ENCODE measurements at places on chromosomes 7 and 10.

DNA sequence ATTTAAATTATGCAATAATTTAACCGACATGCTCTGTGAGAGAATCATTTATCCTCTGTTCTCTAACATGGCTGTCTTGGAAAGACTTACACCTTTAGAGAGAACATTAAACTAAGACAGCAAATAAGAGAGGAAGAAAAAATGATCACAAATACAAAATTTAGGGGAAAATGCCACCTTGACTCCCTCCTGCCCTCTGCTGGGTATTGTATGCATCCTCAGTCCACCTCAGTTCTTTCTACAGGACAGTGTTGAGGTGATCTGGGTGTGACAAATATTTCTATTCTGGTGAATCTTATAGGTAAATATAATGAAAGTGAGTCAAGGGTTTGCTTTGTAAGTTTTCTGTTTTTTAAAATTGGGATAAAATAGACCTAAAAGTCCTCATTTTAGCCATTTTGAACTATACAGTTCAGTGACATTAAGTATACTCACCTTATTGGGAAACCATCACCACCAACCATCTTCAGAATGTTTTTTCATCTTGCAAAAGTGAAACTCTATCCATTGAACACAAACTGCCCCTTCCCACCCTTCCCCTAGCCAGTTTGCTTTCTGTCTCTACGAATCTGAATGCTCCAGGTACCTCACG, 61.5 kb upstream of the ELMO1 start:
- no peak for DNase-seq

DNA sequence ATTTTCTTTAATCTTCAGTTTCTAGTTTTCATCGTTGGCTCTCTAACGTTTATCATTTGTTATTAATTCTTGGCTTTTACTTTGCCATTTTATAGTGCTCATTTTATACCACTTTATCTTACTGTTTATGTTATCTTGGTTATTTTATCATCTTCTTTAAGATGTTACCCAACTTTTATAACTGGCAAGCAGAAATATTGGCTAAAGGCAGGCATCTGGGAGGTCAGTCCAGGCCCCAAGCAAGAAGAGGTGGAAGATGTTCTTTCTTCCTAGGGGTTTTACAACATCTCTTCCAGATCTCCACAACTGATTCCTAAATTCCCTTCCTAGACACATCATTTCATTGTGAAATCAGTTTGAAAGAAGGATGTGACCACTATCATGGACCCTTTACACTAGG, 208.1 kb downstream of the AHR start:
- DNase-seq: no peak

DNA sequence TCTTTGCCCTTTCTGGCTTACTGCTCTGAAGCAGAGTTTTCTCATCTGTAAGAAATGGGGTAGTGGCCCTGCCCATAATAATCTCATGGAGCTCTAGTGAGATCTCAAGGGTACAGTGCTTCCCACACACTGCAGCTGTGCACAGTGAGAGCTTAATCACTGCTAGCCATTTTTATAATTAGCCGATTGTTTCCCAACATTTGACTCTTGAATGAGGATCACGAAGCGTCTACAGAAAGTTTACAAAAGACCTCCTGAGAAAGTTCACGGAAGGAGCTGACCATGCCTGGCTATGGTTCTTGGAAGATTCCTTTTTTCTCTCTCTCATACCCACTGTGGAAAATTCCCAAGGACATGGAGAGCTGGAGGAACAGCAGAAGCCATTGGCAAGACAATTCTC, 70.4 kb downstream of the FAM171A1 start:
- no peak for DNase-seq

GRCh38 chr7:82507976-82508677, 64.5 kb upstream of the CACNA2D1 start:
- DNase-seq: no peak

DNA sequence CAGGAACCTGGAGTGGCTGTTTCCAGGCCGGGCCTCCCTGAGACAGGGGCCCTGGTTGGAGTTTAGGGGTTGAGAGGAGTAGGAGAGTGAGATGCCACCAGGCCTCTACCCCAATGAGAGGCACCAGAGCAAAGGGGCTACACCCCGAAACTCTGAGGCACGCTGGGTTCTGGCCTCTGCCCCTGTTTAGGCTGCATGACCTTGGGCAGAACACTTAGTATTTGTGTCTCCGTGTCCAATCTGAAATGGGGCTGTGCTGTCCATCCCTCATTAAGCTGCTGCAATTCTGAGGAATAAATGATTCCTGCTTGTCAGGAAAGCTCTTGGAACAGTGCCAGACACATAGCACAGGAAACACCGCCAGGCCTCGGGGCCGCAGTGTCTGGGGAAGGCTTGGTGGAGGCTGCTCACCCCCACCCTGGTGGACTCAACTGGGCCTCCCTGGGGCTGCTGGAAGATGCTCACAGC, 40.5 kb upstream of the SAMD8 start:
- DNase-seq: no peak

DNA sequence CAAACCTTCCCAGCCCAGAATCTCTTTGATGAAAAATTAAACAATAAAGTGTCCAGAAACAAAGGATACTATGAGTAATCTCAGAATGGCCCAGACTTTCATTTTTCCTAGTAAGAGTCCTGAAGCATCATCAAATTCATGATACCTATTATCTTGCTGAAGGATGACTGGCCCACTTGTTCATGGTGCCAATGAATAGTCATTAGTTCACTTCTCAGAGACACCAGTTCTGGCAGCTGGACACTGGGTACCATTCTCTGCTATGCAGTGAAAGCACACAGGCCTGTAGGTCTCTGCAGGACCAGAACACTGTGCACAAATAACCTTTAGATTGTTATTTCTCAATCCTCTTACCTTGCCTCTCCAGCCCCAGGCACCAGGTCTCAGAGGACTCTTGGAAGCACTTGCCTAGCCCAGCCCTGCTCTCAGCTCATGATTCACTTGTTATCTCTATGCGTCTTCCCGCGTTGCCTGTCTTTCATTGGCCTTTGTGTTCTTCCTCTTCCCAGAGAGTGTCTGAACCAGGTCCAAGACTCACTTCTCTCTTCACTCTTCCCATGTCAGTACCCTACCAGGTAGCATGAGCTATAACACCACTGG, 98.1 kb upstream of the AGBL3 start:
- no peak for DNase-seq

DNA sequence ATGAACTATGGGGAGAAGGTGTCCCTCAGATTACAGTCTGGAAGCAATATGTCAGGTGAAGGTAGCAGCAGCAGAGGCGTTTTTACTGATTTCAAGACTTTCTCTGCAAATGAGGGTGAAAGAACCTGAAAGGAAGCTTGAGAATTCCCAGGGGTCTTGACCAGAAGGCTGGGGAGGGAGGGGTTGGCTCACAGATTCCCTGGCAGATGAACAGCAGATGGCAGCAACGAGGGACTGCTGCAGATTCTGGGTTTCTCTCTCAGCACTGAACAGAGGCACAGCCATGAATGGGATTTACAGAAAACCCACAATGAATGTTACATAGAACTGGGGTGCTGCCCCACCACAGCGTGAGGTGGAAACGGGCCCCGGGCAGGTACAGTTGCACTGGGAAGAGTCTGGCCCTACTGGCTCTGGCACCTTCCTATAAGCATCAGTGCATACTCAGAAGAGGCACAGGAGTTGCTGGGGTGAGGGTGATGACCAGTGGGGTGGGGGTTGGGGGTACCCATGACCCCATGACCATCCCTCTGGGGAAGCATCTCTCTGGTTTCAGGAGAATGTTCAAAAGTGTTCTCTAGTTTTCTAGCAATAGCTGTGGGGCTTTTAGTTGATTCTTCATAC, 317.8 kb downstream of the SH2D4B start:
- DNase-seq: no peak

DNA sequence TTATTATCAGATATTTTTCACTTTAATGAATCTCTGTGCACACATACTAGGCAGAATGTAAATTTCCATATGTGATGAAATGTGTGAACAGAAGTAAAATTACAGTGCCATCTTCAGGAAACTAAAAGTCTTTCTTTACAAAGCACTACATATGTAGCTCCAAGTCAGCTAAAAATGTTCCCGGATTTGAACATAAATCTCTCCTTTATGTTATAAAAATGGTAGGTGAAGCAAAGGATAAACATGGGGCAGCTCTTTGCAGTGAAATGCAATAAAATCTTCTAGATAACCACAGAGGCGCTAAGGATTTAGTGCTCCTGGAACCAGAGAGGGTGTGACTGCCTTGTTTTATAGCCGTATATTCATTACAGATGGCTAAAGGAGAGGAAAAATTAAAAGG, 104.9 kb upstream of the C7orf33 start:
- DNase-seq: no peak

GRCh38 chr10:95813054-95813685, 57.2 kb downstream of the ENTPD1 start:
- no peak for DNase-seq

DNA sequence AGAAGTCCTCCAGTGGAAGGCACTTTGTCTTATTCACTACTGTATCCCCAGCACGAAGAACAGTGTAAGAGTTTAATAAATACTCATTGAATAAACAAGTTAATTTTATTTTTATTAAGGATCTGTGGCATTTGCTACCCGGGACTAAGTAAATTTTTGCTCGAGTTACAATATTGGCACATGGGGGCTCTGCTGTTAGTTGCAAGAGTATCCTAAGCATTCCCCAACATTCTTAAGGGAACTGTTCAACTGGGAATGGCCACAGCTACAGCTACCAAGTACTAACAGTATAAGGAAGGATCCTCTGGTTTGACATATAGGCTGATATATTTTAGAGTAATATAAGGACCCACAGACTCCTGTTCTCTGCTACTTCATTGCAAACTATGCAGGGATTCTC, 8.7 kb upstream of the LRRTM3 start:
- no peak for DNase-seq

DNA sequence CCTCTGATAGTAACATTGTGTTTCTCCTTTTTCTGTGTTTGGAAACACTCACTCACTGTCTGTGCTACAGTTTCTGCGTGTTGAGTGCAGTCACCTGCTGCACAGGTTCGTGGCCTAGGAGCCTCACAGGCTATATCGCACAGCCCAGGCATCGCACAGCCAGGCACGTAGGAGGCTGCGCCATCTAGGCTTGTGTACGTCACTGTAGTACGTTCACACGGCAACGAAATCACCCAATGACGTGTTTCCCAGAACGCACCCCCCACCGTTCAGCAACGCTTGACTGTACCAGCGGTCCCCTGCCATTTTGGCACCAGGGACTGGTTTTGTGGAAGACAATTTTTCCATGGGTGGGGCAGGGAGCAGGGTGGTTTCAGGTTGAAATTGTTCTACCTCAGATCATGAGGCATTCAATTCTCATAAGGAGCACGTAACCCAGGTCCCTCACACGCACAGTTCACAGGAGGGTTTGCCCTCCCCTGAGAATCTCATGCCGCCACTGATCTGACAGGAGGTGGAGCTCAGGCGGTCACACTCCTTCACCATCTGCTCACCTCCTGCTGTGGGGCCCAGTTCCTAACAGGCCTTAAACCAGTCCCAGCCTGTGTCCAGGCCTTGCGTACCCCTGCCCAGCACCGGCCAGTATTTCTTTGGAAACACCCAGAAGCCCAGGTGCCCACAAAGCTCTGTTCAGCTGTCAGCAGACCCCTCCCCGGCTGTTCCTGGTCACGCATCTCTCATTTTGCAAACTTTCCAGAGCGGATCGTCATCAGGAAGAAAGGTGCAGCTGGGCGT, 23.2 kb upstream of the PRKAR1B start:
- no peak for DNase-seq

All from brain microvascular endothelial cell (primary cell).